ENCODE measurements at places on chromosomes 5 and 9.

DNA sequence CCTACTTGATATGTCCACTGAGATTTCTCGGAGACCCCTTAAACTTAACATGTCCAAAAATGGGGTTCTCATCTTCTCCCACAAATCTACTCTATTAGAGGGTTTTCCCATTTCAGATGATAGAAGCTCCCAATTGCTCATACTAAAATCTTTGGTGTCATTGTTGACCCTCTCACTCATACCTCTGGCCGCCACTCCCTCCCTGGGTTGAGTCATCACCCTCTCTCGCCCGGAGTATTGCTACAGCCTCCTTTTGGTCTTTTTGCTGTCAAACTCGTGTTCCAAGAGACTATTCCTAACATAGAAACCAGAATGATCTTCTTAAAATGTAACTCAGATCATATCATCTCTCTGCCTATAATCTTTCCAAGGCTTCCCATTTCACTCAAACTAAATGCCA is 91.0 kb upstream of the GNAQ start:
- no peak for DNase-seq

DNA sequence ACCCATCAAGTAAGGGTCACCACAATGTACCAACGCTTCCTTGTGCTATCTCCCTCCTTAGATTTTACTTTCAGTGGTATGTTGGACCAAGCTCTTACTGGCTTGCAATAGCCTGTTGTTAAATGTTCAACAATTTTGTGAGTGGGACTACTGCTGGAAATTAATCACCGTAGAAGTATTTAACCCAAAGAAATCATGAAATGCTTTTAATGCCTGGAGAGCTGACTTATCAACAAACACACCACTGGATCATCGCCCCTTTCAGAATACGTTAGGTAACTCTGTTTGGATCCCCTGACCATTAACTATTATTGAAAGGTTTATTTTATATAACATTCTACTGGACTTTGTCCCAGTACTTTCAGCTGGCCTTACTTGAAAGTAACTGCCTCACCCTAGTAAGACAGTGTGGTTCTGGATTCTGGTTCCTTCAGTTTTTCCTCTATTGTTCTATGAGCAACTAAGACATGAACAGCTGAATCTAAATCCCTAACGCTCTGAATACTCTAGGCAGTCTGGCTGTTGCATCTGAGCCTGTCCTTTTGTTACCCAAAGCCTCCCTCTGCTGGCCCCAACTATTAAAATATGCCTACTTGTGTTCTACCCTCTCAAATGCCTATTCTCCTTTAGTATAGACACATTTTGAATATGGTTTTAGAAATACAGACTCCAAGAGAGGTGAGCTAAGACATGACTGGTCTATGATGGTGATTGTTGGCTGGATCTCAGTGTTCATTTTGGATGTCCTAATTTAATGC is 1203.4 kb upstream of the DMAC1 start:
- no peak for DNase-seq

DNA sequence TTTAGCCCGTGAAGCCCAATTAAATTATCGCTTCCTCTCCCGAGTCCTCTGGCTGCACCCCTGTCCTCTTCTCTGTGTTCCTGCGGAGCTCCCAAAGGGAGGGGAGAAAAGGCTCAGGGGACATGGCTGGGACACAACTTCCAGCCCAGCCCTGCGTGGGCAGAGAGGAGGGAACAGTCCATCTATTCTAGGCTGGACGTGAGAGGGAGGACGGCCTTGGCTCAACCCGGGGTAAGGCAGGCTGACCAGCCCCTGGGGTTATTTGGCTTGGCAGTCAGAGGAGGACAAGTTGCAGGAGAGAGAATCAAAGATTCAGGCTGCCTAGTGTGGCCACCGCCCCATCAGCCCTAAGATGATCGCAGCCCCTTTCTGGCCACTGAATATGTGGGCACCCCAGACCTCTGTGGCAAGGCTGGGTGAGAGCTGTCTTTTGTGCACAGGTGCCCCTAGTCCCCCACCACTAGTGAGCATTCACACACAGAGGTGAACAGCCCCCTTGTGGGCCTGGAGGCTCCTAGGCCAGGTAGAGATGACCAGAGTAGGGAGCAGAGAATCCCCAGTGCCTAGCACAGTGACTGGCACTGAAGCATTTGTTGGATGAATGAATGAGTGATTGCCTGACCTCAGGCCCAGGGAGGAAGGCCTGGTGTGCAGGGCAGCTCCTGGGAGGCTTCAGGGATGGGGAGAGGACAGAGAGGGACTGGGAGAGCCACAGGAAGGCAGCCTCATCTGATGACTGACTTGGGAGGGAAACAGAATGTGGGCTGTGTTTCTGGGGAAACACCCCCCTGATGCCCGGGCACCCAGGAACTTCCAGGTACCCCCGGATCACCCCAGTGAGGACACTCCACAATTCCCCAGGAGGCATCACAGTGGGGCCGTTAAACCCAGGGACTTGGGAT is 133.9 kb downstream of the C9orf50 start:
- DNase-seq = no peak

GRCh38 chr9:36035006-36035405 is 1.7 kb upstream of the RECK start:
- no peak for DNase-seq

DNA sequence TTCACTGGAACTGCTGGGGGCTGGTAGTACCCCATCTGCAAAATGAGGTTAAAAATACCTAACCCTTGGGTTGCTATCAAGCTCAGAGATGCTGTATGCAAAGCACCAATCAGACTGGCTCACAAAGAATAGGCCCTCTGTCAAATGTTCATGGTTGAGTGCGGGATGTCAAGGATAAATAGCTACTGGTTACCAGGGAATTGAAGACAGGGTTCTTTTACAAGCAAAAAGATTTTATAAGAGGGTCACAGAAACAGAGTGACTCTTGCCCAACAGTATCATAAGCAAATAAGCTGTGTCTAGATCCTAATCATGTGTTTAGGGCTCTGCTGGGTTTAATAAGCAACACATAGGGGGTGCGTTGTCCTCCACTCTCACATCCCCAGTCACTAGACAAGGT is 11.9 kb downstream of the SYK start:
- no peak for DNase-seq

GRCh38 chr5:147321569-147321968 is 86.7 kb downstream of the STK32A start:
- no peak for DNase-seq

DNA sequence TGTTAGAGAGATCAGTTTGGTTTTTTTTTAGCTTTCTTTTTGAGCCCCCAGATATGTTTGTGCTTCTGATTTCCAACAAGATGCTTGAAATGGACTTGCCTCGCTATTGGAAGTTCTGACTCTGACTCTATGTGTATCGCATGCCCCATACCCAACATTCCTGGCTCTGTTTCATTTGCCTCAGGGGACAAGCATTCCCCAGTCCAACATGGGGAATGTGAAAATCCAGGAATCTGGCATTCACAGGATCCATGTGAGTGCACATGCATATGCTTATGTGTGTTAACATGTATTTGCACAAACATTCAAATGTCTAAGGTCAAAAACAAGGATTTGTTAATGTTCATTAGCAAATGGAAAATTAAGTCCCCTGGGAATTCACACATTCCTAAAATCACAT is 233.9 kb downstream of the TLR4 start:
- DNase-seq = no peak

DNA sequence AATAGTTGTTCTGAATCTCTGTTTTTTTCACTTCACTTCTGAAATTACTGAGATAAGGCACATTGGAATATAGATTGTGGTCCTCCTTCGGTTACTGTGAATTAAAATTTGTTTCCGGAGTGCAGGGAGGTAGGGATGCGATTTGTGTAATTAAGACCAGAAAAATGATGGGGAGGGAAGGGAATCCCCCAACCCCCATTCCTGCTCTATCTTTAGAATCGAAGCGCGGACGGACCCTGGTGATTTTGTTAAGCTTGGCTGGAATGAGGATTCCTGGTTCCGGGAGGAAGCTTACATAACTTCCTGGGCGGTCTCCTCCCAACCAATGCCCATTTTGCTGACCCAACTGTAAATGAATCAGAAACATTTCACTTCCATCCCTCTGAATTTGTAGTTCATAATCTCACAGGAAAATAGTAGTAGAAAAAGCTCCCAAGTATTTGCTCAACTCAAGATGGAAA is 220.1 kb upstream of the MSX2 start:
- no peak for DNase-seq

DNA sequence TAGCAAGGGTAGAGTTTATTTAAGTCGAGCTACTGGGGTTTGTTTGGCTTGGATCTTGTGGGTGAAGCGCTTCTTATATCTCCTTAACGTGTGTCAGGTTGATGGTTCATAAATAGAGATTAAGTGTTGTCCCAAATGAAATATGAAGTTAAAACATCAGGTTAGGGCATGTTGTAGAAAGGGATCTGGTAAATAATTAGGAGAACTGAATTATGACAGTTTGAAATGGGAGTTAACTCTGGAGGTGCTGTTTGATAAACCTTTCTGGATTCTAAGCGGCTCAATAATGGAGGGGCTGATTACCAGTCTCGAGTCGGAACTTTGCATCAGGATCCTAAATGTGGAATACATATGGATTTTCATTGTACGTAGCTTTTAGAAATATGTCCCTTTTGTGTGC is 717.0 kb upstream of the WWC1 start:
- no peak for DNase-seq

- no peak for DNase-seq
These were observed 13.2 kb upstream of the BOD1 start for GRCh38 chr5:173629628-173630027.

DNA sequence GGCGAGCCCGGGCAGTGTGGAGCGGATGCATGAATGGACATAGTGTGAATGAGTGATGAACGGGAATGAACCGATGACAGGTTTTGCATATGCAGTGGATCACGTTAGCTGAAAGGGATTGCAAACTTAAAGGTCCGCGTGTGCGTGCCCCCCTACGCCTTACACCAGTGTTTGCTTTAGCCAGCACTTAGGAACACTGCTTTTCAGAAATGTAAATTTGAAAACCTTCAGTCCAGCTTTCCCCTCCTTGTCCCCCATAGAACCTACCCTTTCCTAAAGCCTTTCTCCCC is 692 bp downstream of the PSAT1 start:
- DNase-seq = no peak

GRCh38 chr5:63564789-63565188 is 397.5 kb downstream of the HTR1A start:
- DNase-seq = no peak

DNA sequence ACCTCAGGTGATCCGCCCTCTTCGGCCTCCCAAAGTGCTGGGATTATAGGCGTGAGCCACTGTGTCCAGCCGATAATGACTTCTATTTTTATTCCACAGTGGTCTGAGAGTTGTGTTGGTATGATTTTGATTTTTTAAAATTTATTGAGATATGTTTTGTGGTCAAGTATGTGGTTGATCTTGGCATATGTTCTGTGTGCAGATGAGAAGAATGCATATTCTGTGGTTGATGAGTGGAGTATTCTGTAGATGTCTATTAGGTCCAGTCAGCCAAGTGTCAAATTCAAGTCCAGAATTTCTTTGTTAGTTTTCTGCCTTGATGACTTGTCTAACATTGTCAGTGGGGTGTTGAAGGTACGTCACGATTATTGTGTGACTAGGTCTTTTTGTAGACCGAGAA is 338.2 kb upstream of the TARS1 start:
- no peak for DNase-seq

GRCh38 chr9:73437758-73438157 is 286.1 kb downstream of the ANXA1 start:
- no peak for DNase-seq

DNA sequence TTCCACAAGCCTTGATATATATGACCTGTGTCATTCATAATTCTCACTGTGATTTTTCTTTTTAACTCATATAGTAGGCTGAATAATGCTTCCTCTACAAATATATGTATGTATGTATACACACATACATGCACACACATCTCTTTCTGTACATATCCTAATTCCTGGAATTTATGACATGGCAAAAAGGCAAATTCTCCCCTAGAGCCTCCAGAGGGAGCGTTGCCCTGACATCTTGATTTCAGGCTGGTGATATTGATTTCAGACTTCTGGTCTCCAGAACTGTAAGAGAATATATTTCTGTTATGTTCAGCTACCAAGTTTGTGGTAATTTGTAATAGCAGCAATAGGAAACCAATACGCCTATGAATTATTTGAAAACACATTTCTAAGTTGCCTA is 166.6 kb upstream of the GAS1 start:
- no peak for DNase-seq

- DNase-seq = no peak
These were observed 9.4 kb upstream of the ANGPTL2 start for GRCh38 chr9:127131871-127132270.

DNA sequence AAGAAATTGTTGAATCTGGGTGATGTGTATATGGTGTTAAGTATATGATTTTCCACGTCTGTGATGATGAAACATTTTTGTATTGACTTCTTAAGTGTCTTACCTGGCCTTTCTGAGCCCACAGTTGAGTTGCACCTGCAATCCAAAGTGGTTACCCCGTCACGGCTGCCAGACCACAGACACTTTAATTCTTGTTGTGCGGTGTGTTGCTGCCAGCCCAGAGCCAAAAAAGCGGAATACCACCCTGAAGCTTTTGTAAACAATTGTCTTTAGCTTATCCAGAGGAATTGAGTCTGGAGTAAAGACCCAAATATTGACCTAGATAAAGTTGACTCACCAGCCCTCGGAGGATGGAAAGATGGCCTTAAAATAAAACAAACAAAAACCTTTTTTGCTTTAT is 35.1 kb downstream of the MTAP start:
- no peak for DNase-seq

GRCh38 chr5:124844371-124844920 is 98.0 kb upstream of the ZNF608 start:
- no peak for DNase-seq

GRCh38 chr5:15346738-15347137 is 153.2 kb upstream of the FBXL7 start:
- DNase-seq = no peak

DNA sequence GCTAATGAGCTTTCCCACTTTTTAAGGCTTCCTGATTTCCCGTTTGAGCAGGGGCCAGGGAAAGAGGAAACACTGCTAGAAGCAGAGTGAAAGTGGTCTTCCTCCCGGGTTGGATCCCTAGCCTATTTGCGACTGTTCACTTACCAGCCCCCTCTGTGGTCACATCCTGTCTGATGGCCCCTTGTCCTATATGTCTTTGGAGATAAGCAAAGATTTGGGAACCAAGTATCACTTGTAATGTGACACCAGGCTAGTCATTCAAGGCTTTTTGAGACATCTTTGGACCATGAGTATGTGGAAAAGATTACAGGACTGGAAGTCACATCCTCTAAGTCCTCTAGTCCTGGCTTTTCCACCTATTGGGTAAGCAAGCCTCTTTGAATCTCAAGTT is 6.1 kb downstream of the DNAJB5 start:
- DNase-seq = no peak

- no peak for DNase-seq
These were observed 181.0 kb upstream of the CD180 start for GRCh38 chr5:67377631-67378030.

DNA sequence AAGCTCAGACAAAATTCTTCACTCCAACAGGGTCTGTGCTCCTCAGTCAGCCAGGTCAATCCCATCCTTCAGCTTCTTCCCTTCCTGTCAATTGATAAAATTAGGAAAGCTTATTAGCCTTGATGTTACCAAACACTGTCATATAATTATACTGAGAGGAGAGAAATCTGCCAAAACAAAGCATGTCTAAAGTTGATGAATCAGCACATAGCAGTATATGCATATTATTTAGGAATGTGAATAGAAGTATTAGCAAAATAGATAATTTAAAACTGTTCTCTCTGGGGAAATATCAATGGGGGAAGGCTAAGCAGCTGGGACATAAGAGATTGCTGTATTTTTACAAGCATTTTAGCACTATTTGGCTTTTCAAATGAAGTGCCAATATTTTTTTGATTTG is 107.1 kb downstream of the SAXO1 start:
- no peak for DNase-seq

GRCh38 chr5:5634817-5635216 is 212.3 kb downstream of the ICE1 start:
- no peak for DNase-seq

- no peak for DNase-seq
These were observed 59.0 kb upstream of the C9orf72 start for GRCh38 chr9:27632254-27632653.

All from CD4-positive, alpha-beta T cell treated with Interleukin-4 for 1 hour (primary cell).